ENCODE measurements at places on chromosomes 2 and 18.

GRCh38 chr2:44932079-44932478, 9.4 kb upstream of the SIX3 start:
- DNase-seq = no peak

DNA sequence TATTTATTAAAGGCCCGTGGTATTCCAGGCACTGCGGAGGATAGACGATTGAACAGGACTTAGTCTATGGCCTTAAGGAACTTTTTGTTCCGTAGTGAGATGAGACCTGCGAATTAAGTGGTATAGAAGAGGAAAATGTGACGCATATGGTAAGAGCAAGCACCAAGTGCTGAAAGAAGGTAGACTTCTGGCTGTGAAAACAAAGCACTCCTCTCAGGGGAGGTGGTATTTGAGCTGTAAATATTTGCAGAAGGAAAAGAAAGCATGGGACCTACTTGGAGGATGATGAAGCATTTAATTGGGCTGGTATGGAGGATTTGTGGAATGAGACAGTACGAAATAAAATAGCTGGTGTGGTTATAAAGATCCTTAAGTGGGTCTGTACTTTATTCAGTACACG, 62.5 kb downstream of the GPR39 start:
- DNase-seq = no peak

DNA sequence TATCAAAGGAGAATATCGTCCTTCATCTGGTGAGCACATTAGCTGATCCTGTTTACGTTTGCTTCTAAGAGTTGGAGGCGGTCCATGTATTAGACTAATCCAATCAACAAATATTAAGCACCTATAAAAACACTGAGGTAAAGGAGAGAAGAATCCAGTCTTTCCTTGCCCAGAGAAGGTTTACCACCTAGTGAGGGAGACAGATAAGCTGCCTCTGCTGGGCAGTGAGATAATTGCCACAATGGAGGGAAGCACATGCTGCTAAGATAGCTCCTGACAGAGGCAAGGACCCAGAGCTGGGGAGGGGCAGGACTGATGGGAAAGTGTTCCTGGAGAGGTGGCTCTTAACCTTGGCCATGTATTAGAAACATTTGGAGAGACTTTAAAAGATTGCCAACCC, 36.7 kb upstream of the ST8SIA5 start:
- no peak for DNase-seq

- no peak for DNase-seq
Measured at GRCh38 chr18:56358608-56359280, 279.6 kb downstream of the TXNL1 start.

GRCh38 chr2:32564417-32565035, 63.3 kb upstream of the TTC27 start:
- no peak for DNase-seq

DNA sequence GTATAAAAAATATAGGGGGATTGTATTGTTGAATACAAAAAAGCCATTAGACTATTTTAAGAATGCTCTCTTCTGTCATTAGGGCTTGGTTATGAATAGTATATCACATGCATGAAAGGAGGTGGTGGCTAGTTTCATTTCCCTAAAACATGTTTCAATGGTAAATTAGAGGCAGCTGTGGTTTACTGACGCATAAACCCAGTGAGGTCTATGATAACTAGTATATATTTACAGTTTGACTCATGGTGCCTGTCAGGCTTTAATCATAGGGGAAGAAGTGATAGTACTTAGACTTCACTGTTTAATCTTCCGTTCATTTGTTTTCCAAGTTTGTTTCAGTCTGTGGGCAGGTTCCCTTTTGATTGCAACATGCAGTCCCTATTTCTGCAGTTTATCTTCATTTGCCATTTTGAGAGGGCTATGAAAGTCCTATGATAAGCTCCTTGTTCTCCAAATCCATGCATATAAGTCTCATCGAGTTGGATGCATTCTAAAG, 55.1 kb upstream of the MAP4K3 start:
- DNase-seq = peak; percentile 54

DNA sequence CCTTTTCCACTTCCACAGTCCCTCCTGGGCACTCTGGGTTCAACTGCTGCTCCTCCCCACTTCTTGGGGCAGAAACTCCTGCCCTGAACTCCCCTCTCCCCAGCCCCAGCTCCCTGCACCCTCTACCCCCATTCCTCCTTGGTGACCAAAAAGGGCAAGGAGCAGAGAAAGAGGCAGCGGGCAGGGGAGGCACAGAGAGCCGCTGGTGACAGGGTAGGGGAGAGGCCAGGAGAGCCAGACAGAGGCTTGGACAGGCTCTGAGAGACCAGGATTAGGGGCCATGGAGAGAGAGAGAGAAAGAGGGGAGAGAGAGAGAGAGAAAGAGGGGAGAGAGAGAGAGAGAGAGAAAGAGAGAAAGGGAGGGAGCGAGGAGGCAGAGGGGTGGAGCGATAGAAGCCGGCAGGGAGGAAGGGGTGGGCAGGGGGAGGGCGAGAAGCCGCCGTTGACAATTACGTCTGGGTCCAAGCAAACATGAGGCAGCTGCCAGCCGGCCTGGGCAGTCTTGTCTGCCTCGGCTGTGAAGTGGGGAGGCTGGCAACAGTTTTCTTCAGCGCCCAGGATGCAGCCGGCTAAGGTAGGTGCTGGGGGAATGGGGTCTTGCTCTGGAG, at the start of gene KCNIP3:
Gene KCNIP3, plus strand, starts transcription at position 468 of the 608 bp plus-strand sequence. Its CDS starts 92 bp downstream, at position 560.
- no peak for DNase-seq

GRCh38 chr18:10230072-10230471, 224.4 kb upstream of the APCDD1 start:
- no peak for DNase-seq

DNA sequence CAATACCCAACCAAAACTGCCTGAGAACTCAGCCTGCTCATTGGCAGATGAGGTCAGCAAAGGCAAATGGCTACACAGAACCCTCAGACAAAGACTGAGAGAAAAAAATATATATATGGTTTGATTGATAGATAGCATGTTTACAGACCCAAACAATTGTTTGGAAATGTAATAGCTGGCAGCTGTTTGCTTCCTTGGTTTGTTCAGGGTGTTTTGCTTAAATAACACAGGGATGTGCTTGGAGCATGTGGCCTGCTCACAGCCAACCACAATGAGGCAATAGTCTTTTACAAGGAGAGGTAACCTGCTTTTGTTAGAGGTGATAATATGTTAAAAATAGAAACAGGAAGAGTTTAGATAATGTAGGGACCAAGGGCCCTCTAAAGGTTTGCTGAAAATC, 84.5 kb downstream of the PDK1 start:
- no peak for DNase-seq

GRCh38 chr2:62698653-62699052, 6.9 kb upstream of the EHBP1 start:
- DNase-seq = no peak

Measured in activated T-cell treated with anti-CD3 and anti-CD28 coated beads, Interleukin-2, amount 50 U/mL, for 72 hours (primary cell).